ENCODE measurements at places on chromosomes 6 and 20.

GRCh38 chr6:23027281-23027680 lies 457.9 kb downstream of the HDGFL1 start:
- no peak for DNase-seq

- DNase-seq, result no peak
Measured at GRCh38 chr20:40335901-40336351, 353.1 kb downstream of the MAFB start.

DNA sequence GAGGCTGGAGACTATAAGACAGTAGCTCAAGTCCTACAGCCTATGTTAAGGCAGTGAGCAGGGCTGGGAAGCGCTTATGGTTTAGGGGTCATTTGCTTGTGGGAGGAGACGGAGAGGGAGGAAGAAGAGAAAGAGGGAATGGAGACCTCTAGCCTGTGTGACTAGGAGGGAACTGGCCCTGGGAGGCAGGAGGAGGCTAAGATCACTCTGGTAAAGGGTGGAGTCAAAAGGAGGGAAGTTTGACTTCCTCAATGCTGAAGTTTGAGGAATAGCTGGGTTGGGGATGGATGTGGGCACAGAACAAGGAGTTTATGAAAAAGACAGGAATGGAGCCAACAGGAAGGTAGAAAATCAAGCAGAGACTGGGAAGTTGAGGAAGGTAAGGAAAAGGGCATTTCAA lies 6.4 kb upstream of the BACH2 start:
- no peak for DNase-seq

DNA sequence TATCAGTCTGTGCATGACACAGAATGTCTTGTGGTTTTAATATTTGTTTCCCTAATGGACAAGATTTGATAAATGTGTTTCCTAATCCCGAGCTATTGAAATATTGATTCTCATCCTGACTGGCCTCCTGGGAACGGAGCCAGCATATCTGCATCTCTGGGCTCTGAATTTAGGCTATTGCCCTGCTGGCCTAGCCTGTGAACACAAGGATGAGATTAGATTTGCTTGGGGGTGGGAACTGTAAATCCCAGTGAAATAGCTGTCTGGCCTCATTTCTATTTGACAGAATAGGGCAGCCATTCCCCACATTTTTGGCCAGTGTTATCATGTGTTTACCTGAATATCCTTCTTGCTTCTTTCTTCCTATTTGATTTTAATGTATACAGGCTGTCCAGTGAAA lies 198.4 kb upstream of the SOX4 start:
- peak; percentile 52 for DNase-seq

DNA sequence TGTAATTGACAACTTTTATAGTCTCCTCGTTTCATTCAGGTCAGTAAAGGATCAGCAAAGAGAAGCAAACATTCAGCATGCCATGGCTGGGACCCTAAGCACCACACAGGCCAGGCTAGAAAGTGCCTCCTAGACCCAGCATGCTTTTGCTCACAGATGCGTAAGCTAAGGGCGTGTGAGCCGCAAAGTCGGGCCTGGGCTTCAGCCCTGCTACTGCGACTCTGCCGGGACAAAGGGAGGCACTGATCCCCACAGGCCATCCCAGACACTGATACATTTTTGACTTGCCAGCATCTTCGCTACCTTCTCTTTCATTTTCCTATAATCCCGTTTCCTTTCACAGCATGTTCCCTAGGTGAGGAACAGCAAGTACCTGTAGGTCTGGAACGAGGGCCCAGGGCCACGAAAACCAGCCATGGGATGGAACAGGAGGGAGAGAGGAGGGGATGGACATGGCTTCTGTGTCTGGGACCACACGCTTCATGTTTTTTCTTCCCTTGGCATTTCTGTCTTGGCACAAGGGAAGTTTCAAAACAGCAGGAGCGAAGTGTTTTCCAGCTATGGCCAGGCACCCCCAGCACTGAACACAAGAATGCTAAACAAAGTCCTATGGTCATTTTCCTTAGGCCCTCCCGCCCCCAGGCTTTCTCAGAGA lies 42.6 kb downstream of the IRF4 start:
- DNase-seq, result no peak

DNA sequence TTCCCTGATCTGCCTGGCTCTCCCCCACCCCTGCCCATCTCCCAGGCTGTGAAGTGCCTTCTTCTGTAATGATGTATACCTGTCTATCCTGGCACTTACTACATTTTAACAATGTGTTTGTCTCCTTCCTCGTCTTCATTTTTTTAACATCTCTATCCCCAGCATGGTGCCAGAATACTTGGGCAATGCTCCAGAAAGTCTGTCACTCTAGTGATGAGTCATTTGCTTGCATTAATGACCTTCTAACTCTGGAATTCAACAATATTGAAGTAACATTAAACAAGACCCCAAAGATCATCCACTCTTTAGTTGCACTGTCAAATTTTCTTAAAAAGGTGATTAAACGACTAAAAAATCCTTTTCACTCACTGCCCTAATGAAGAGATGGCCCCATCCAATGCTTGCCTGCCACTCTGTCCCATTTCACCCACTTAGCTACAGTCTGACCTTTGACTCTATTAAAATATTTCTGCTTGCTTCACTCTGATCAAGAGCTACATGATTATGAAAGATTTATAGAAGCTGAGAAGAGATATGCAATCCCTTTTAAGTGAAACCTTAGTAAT lies 7.7 kb upstream of the KLHL31 start:
- no peak for DNase-seq

- peak; percentile 38 for DNase-seq
Measured at GRCh38 chr20:23125159-23125558, 39.0 kb upstream of the CD93 start.
